ENCODE measurements at places on chromosomes 16 and 17.

GRCh38 chr16:85902366-85903155, 3.6 kb downstream of the IRF8 start:
- no peak for DNase-seq

GRCh38 chr17:65975878-65976277, 216.1 kb downstream of the CEP112 start:
- no peak for DNase-seq

DNA sequence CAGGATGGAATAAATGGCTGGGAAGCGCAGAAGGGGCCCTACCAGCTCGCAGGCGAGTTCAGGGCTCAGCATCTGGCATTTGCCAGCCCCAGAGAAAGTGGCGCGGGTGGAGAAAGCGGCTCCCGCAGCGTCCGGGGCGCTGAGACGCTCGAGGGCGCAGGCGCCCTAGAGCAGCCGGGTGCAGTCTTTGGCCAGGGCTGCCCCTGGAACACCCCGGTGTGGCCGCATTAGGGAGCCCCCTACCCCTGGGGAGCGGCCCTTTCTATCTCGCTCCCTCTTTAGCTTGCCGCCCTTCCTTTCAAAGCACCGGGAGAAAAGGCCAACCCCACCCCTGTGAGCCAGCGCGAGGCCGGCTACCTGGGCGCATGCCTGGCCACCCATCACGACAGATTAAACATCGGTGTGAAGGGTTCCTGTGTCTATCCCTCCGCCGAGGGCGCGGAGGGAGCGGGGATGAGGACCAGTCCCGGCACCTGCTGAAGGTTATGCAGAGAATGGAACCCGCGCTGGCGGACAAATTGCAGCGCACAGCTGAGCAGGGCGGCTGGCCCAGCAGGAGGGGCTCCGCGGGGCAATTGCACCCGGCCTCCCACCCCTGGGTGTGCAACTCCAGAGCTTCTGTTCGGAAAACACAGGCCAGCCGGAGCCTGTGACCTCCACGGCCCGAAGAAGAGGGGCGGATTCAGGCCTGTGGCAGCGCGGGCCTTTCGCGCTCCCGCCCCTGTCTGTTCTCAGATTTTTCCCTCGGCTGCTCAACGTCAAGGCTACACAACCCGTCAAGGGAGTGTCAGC, 15.6 kb upstream of the FOXF1 start:
- DNase-seq, result no peak

- DNase-seq, result no peak
Measured at GRCh38 chr16:78727536-78727935, 628.1 kb downstream of the WWOX start.

GRCh38 chr17:11644265-11645212, 46.3 kb downstream of the DNAH9 start:
- DNase-seq, result peak; percentile 48

DNA sequence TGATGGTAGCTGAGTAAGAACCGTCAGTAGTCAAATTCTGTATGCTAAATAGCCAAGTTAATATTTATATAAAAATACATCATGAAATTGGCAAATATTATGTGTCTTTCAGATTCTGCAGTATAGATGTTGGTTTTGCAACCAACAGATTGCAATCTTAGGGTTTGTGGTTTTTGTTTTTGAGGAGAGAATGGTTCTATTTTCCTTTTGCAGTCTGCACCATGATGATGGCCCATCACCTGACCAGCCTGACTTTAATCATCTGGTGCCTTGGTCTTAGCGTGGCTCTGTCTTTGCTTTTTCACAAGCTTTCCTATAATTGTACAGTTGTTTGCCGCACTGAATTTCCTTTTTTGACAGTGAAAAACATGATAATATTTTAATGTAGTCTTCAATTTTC, 50.7 kb downstream of the NUP93 start:
- DNase-seq, result no peak

GRCh38 chr16:28181515-28181914, 30.2 kb downstream of the XPO6 start:
- no peak for DNase-seq
